Daoy (cell line): ENCODE measurements at places on chromosomes 7 and 10.

- DNase-seq = no peak
Measured at GRCh38 chr10:7159928-7160327, 250.9 kb downstream of the SFMBT2 start.

DNA sequence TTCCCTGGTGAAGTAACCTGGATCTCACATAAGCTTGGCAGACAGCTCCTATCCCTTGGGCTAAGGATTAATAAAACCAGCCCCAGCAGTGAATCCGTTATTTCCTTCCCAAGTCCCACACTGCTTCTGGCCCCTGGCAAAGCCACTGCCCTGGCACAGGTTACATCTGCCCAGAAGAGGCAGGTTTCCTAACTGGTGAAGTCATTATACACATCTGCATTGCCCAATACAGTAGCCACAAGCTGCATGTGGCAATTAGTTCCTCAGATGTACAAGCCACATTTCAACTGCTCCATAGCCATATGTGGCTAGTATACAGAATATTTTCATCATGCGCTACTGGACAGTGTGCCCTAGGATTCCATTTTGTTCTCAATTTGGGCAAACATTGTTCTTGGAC, 273.0 kb downstream of the GRM8 start:
- no peak for DNase-seq

- no peak for DNase-seq
Measured at GRCh38 chr10:22435650-22436049, 90.4 kb downstream of the SPAG6 start.

GRCh38 chr10:79487296-79488194, 24.8 kb upstream of the EIF5AL1 start:
- DNase-seq = peak; percentile 65

GRCh38 chr10:75807456-75807855, 376.0 kb downstream of the LRMDA start:
- no peak for DNase-seq

GRCh38 chr7:104825099-104825498, 188.9 kb upstream of the KMT2E start:
- DNase-seq = no peak

GRCh38 chr7:45670227-45670626, 96.1 kb downstream of the ADCY1 start:
- DNase-seq = no peak

DNA sequence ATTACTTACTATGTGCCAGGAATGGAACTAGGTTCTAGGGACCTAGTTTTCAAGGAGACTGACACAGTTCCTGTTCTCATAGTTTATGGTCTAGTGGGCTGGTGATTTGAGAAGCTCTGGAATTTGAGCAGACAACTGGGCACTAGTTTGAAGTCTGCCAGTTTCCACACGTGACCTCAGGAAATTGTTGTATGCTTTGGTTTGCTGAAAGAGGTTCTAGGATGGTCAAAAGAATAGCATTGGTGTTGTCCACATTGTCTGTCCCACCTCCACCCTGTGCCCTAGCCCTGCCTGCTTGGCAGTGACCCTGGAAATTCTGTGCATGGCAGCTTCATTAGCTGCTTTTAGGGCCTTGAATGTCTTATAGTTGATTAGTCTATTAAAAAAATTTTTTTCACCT, 28.7 kb downstream of the GBF1 start:
- DNase-seq = no peak

GRCh38 chr7:111138586-111138985, 47.7 kb downstream of the LRRN3 start:
- no peak for DNase-seq

DNA sequence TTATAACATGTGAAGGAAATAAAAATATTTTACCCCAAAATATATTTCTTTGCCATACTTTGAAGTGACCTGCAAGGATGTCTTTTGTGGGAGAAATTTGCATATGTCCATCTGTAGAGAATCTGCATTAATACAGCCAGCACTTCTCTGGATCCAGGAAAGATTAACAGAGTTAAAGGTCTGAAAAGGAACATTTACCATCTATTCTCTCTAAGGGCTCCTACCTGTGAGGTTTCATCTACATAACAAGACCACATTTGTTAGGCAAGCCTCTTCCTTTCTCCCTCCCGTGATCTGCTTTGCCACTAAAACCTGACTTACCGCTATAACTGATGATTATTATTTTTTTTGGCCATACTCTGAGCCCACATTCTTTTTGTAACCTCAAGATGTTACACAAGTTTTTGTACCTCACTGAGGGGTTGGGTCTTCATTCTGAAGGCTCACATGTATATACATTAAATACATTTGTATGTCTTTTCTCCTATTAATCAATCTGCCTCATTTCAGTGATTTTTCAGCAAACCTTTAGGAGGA, 129.4 kb downstream of the AKR1D1 start:
- no peak for DNase-seq

DNA sequence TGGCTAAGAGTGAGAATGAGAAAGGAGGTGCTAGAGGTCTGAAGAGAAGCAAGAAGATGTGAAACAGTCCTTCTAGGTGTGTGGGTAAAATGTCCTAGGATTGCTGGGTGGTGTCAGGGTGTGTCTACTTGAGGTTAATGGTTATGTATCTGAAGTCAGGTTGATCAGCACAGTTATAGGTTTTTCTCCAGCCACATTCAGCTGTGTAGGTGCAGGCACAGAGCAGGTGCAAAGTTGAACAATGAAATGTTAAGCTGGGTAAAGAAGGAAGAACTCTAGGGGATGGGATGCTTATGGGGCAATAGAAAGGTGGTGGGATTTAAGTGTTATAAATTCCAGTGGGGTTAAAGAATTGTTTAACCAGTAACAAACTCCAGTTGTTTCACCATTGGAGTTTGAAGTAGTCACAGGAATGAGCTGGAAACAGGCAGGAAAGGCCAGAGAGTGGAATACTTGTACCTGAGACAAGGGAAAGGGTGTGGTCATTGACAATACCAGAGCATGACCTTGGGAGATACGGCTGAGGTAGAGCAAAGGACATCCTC, 200.4 kb upstream of the YAE1 start:
- DNase-seq = no peak

GRCh38 chr10:106284802-106285587, 879.5 kb downstream of the SORCS1 start:
- no peak for DNase-seq

DNA sequence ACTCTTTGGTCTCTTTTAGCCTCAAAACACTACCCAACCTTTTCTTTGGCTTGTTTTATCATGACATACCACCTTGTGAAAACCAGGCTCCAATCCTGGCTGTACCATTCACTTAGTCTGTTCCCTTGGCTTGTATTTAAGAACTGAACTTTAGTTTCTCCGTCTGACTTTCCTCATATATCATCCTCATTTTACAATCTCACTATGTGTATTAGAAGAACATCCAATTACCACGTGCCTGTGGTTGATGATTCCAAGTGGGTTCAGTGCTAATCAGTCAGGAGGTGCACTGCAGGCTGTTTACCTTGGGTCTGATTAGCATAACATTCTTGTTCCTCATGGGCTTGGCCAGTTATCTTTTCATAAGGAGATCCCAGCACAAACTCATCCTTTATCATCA, 144.8 kb upstream of the KLF14 start:
- peak; percentile 34 for DNase-seq

DNA sequence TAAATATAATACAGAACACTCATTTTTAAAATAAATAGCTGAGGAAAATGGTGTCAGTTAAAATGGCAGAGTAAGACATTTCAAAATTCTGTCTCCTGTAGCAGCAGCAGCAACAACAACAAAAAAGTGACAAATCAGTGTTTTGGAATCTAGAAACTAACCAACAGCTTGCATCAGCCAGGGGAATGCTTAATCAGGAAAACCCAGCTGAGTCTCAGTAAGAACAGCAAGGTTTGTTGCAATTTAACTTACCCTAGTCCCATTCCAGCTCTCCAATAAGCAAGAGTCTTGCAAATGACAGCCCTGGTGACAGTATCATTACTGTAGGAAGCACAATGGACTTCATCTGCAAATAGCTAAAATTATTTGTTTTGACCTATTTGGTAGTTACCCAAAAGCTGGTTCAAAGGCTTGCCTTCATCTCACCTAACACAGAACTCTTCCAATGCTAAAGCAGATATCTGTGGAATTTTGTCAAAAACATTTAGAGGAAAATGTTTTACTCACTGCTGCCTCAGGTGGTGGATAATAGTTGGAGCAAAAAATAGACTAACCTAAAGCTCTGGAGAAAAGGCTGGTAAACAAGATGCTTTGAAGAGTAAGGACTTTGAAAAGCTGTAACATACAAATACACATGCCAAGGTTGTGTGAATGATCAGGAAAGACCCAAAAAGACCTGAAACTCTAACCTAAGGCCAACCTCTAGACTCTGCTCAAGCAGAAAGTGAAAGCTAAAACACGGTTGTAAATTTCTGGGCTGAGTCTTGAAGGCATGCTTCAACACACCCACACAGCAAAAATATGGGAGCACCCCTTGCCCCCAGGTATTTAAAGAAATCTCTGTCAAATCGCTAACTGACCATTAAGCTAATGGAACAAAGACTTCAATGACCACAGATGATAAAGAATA, 9.9 kb upstream of the ARHGAP22 start:
- DNase-seq = no peak

GRCh38 chr7:132652507-132652906, 76.2 kb upstream of the PLXNA4 start:
- no peak for DNase-seq

GRCh38 chr7:80934321-80934720, 15.5 kb upstream of the SEMA3C start:
- DNase-seq = no peak

DNA sequence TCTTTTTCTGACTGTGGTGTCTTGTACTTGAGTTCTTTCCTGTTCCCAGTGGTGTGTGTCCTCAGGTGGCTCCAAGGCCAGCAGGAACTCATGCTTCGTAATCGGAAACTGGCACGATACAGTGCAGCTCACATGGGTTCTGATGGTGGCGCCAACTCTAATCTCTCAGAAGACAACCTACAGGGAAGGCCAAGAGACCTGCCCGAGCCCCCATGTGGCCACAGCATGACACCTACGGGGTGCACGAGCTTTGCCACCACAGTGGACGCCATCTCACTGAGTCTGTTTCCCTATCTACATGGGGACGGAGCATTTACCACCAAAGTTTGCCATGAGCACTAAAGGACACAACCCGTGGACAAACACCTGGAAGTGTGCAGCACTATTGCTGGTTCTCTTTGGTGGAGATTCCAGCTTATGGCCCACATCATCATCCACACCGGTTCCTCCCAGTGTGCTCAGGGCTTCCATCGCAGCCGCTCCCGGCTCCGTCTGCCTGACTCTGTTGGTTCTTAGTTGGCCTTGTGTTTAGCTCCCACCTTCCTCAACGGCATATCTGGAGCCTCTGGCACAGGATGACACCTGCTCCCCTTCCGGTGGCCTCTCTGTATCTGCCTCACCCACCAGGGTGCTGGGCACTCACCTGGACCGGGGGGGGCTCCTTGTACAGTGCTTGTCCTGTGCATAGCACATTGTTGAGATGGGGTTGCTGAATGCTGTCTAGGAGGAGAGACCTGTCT, 586.6 kb upstream of the MKI67 start:
- DNase-seq = no peak

DNA sequence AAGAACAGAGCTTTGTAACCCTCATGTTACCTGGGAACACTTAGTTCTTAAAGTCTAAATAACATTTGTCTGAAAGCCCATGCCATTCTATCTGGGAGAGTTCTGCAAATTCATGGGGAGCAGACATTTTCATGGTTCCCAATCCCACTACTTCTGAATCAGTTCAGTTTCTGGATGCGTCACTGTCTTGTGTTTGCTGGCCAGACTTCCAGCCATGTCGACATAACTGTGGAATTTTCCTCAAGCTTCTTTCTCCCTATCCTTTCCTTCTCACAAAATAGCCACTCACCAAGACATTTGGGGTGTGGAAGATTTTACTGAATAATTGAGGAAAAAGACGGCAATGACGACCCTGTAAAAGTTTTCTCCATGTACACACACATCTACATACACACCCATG, 272.5 kb downstream of the NEBL start:
- DNase-seq = no peak

- no peak for DNase-seq
Measured at GRCh38 chr7:112587504-112587903, 106.7 kb downstream of the LSMEM1 start.

GRCh38 chr7:128059143-128059988, 28.1 kb upstream of the LRRC4 start:
- no peak for DNase-seq

DNA sequence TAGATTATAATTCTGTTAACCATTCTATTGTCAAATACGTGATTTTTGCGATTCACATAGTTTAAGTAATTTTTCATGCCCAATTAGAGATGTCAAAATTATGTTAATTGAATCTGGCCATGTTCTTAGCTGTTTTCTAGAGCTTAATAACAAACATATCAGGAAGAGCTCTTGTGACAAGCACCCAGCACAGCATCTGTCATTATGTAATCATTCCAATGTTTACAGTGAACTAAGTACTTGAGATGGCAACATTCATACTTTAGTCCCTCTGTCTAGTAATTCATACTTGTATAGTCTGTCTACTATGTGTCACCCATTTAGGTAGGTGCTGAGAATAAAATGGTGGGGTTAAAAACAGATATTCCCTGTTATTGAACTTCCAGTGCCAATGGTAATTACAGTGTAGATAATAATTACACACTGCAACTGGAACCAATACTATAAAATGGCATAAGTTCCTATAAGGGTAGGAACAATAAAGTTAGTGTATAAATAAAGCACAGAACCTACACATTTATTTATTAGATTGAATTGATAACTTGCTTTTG, 55.2 kb downstream of the ZEB1 start:
- no peak for DNase-seq

DNA sequence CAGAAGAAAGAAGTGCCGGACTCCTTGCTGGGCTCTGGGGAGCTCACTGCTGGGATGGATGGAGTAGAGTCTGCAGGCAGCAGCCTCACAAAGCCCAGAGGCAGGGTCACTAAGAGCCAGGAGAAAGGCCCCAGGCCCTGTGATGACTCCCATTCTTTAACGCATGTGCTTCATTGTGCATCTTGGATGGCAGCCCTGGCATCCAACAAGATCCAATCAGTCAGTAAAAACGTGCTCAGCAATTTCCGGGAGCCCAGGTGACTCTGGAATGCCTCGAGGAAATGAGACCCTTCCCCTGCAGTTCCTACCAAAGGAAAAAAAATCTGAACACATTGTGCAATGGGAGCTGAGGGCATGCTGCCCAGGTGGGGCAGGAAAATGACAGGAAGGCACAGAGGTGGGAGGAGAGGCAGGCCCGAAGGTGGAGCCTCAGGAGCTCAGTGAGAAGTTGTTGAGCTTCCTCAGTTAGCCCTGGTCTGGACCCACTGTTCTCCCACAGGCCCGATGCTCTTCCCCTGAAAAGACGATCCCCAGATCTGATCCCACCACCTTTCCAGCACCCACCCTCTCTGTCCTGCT, 60.7 kb upstream of the TMEM72 start:
- no peak for DNase-seq

DNA sequence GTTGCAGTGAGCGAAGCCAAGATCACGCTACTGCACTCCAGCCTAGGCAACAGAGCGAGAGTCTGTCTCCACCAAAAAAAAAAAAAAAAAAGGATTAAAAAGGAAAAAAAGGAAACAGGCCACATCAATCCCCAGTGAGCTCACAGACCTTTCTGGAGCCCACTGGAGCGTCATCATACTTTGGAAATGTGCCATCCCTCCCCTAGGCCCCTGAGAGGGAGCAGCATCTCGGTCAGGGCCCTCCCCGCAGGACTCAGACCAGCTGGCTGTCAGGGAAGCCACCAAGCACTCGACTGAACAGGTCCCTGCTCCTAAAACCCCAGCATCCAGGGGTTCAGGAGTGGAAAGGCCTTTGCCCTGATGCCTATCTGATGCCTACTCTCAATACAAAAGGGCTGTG, 97.9 kb upstream of the SH2B2 start:
- DNase-seq = no peak

- no peak for DNase-seq
Measured at GRCh38 chr10:35387768-35388167, 51.5 kb downstream of the CCNY start.

GRCh38 chr7:70701477-70701876, 430.5 kb upstream of the GALNT17 start:
- no peak for DNase-seq
